ENCODE measurements at places on chromosomes 5 and 9.

DNA sequence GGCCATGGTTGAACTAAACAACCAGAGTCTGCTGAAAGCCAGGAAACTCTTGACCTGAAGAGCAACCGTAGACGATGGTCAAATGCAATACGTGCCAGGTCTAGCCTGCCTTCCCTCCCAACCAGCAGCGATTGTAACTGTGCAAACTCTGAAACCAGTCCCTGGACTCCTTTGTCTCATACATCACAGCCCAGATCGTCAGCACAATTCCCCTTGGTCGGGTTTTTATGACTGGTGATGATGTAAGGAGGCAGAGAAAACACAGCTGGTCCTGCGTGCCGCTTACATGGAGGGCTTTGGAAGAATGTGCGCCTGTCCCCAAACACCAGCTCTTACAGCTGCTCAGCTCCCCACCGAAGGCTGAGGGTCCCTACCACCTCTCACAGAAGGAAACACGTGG lies 24.6 kb downstream of the SMIM23 start:
- DNase-seq, result no peak

GRCh38 chr9:121237916-121238315 lies 30.0 kb upstream of the GSN start:
- no peak for DNase-seq

- no peak for DNase-seq
These were observed 759.7 kb downstream of the BRINP1 start for GRCh38 chr9:118609355-118610044.

DNA sequence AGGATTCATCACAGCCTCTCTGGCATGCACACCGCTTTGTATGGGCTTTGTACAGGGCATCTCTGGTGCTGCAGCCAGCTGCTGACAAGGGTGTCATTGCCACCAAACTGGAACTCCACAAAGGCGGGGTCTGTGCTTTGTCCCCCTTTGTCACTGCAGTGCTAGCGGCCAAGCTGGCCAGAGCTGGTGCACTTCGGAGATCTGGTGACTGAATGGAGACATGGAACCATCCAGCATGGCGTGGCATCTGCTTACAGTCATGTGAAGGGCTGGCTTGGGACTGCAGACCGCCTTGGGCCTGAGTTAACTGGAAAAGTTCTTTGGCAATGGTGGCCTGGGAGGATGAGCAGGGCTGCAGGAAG lies 18.7 kb upstream of the COL5A1 start:
- no peak for DNase-seq

GRCh38 chr9:89071591-89071990 lies 80.3 kb downstream of the S1PR3 start:
- no peak for DNase-seq
